ENCODE measurements at places on chromosomes 5 and 9.

DNA sequence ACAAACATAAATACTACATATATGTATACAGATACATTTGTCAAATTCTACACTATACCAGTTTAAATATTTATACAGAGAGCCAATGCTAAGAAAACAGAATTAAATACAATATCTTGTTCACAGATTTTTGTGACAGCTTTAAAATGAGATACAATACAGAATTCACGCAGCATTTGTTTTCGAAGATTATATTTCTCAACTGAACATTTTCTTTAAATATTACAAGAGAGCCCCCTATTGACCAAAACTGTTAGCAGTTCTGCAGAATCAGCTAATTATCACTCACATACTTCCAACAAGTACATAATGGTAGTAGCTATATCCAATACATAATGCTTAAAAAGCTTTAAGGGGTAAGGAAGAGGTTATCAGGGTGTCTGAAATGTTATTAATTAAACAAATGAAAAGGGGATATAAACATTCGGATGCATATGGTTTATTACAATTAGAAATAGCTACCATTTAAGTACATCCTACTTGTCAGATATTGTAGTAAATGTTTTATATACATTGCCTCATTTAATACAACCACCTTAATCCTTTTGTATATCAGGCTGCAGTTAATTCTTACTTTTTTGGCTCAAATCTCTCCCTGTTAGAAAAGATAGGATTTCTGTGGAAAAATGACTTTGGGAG lies 31.7 kb downstream of the ZDHHC21 start:
- no peak overlapping the region for H3K27ac ChIP-seq
- no peaks in the 10 kb centered on the region for H3K4me1 ChIP-seq
- no peak overlapping the region for H3K4me3 ChIP-seq
- H3K36me3 ChIP-seq, result peaks cover 39% of the 10 kb centered on the region
- DNase-seq, result no peak

DNA sequence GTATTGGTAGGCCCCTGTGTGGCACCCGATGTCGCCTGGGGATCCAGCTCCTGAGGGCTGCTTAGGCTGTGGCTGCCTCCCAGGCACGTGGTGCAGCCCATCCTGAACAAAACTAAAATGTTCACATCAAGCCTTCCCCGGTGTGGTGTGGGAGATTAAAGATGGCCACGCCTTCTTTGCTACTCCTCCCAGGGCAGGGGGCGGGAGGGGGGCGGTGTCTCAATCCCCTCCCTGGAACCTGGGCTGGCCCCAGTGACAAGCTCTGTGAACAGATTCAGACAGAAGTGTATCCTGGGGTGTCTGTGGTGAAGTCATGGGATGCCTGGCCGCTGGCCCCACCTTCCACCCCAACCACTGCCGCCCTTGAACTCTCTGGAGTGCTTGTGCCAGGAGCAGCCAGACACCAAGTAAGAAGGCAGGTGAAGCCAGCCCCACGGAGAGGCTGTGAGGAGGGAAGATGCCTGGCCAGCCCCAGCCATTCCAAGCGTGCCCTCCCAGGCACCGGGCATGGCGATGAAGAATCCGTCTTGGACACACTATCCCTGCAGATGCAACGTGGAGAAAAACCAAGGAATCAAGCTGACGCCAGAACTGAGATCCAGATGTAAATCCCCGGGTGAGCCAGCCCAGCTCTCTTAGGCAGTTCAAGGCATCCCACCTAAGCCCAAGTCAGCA lies 75.8 kb downstream of the AK8 start:
- no peak for DNase-seq
- no peaks in the 10 kb centered on the region for H3K36me3 ChIP-seq
- H3K4me1 ChIP-seq, result peaks cover 1% of the 10 kb centered on the region
- H3K4me3 ChIP-seq, result no peak overlapping the region
- no peak overlapping the region for H3K27ac ChIP-seq
- peaks cover 52% of the 10 kb centered on the region for H3K27me3 ChIP-seq

DNA sequence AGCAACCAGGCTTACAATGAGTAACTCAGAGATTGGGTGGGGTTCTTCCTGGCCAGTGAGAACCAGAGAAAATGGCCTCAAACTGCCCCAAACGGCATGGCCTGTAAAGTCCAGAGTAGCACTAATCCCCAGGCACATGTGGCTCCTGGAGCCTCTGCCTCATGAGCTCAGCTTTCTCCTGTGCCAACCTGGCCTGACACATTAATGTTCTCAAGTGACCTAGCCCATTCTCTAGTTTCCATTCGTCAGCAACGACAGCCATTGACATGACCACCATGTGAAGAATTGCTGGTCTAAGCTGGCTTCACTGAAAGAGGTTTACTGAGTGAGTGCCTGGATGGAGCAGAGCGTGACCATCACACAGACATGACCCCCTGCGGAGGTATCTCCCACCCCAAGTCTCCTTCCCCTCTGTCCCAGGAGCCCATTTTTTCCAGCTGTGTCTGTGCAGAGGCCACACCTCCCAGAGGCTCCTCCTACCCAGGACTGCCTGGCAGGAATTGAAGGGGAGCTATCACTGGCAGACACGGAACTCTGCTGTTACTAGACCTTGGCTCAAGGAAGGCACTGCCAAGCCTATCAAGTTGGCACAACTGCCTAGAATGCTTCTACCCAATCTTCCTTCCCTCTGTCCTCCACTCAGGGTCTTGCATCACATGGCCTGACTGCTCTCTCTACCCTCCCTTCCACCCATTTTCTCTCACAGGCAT lies 59.0 kb upstream of the BOD1 start:
- H3K4me1 ChIP-seq, result no peaks in the 10 kb centered on the region
- no peak for DNase-seq
- peaks cover 9% of the 10 kb centered on the region for H3K27me3 ChIP-seq
- no peak overlapping the region for H3K4me3 ChIP-seq

DNA sequence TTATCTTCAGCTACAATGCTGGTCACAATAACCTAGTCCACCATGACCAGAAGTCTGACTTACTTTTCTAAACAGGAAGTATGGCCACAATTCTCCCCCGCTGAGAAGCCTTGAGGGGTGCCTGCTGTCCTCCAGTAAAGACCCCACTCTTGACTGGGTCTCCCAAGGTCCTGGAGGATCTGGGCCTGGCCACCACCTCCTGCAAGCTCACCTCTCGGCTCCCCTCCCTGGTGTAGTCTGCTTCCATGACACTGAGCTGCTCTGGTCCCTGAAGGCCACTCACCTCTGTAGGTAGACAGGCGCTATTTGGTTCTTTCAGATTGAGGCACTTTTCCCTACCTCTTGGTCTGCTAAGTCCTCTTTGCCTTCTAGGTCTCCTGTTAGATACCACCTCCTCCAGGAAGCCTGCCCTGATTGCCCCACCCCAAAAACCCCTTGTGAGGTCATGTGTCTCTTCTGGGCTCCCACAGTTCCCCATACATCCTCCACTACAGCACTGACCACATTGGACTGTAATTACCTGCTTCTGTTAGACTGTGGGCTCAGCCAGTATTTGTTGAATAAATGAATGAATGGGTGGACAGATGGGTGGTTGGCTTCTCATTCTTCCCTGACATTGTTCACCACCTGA lies 62.6 kb upstream of the IER5L start:
- no peak overlapping the region for H3K4me3 ChIP-seq
- no peaks in the 10 kb centered on the region for H3K36me3 ChIP-seq
- peaks cover 39% of the 10 kb centered on the region for H3K4me1 ChIP-seq

GRCh38 chr9:5628183-5628529 lies 751 bp upstream of the RIC1 start:
- no peak for DNase-seq
- peaks cover 35% of the 10 kb centered on the region for H3K36me3 ChIP-seq
- H3K4me3 ChIP-seq, result peak overlapping the region; percentile 88
- peaks cover 62% of the 10 kb centered on the region for H3K4me1 ChIP-seq
- no peaks in the 10 kb centered on the region for H3K27me3 ChIP-seq

DNA sequence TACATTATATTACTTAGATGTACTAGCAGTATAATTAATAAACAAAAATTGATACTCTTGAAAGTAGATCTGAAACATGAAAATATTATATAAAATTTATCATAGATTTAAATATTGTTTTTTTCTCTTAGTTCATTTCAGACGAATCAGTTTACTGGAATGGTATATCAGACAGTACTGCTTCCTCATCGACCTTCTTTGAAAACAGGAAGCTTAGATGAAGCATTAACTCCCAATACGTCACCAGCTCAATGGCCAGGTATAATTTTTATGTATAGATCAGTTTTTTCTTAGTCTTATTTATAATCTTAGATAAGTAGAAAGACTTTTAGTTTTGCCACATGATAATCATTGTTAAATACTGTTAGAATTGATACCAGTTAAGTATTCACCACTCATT lies 106.3 kb downstream of the DMXL1 start:
- peaks cover 9% of the 10 kb centered on the region for H3K4me1 ChIP-seq
- no peak overlapping the region for H3K4me3 ChIP-seq
- peaks cover 28% of the 10 kb centered on the region for H3K36me3 ChIP-seq

DNA sequence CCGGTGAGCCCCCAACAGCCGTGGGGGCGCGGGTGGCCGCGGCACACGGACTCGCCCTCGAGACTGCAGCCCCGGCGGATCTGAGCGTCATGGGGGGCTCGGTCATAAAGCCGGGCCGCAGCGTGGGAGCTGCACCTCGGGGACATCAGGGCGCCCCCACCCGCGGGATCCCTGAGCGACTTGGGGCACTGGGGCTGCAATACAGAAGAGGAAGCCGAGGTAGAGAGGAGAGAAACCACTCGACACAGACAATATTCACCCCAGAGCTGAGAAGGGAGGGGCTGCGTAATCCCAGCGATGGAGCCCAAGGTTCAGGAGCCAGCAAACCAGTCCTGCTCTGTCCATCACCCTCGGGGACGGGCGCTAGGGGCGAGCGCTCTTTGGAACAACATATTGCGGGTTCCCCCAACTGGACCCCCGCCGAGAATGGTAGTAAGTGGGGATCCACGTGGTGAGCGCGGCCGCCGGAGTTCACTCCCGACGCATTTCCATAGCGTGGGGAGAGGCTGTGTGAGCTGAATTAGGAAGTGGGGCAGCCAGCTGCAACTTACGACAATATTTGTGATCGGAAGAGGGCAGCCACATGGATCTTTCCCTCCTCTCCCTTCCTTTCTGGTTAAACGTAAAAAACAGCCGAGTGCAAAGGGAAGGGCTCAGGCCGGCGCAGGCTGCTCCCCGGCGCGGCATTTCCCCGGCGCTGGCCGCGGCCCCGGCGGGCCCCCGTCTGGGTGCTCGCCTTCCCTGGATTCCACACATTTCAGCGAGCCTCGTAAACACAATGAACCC lies 9.9 kb downstream of the PTCH1 start:
- peaks cover 3% of the 10 kb centered on the region for H3K27me3 ChIP-seq
- peaks cover 5% of the 10 kb centered on the region for H3K36me3 ChIP-seq
- peaks cover 58% of the 10 kb centered on the region for H3K4me1 ChIP-seq
- H3K4me3 ChIP-seq, result peak overlapping the region; percentile 83
- peak overlapping the region; percentile 72 for H3K27ac ChIP-seq
- DNase-seq, result peak; percentile 69

DNA sequence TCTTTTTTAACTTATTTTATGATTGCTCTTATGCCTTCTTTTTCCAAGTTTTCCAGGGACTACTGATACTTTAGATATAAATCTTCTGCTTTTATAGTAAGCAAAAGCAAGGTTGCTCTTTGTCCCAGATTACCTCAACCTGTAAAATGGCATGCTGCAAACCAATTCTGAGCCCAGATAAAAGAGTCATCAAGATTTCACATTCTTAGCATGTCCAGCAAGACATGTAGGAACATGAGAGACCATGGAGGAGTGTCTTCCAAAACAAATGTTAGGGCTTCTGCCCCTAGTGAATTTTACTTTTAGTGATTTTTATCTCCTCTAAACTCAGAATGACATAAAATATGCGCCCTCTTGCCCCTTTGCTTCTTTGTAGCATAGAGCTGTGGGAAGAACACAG lies 7.0 kb upstream of the CDC20B start:
- DNase-seq, result no peak
- H3K4me1 ChIP-seq, result peaks cover 17% of the 10 kb centered on the region
- no peaks in the 10 kb centered on the region for H3K36me3 ChIP-seq
- no peak overlapping the region for H3K4me3 ChIP-seq
- peaks cover 75% of the 10 kb centered on the region for H3K27me3 ChIP-seq

DNA sequence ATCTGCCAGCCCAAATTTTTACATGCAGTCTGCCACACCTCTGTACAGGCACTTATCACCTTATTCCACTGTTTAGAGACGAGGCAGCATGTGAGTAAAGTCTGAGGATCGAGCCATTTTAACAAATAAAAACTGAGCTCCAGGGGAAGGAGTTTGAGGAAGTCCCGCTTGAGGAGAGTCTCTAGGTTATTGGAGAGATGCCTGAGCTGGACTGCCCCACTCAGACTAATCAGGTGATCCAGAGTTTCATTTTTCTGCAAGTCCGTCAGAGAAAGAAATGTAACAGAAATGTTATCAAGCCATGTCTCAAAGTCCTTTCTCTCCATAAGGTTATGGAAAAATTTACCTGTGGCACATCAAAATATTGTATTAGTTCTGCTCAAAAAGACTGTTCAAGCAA lies 5.3 kb downstream of the FBXW2 start:
- peaks cover 88% of the 10 kb centered on the region for H3K36me3 ChIP-seq
- H3K4me3 ChIP-seq, result no peak overlapping the region
- H3K27ac ChIP-seq, result peak overlapping the region; percentile 61
- peaks cover 75% of the 10 kb centered on the region for H3K4me1 ChIP-seq

DNA sequence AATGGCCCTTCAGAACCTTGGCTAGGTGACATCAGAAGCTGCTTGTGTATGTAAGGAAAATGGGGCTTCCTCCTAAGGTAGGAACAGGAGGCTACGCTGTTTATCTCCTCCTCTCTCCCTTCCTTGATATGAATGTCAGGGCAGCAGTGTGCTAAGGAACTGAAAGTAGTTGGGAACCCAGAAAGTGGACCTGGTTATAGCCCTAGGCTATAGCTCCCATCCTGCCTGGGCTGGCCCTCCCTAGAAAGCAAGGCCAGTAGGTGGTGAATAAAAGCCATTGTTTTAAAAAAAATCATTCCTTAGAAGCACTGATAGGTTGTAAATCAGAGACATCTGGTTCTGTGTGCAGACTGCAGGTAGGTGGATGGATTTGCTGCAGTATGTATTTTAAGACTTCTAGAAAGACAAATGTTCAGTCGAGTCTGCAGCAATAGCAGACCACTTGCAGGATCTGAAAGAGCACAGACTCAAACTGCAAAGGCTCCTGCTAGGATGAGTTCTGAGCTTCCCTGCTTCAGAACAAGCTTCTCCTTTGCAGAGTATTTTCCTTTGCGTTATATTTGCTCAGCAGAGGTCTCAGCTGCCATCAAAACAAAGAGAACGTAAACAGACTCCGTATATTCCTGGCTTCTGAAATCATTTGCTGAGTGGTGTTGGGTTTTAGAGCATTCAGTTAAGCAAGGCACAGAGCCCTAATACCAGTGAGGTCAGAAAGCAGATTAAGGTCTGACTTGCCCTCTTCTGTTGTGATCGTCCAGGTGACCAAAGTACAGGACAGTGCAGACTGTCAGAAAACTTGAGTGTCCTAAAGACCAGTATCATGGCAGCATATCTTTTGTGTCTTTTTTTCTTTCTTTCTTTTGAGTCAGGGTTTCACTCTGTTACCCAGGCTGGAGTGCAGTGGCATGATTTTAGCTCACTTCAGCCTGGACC lies 20.1 kb upstream of the CFAP157 start:
- H3K36me3 ChIP-seq, result peaks cover 9% of the 10 kb centered on the region
- DNase-seq, result no peak
- H3K27ac ChIP-seq, result no peak overlapping the region
- H3K27me3 ChIP-seq, result no peaks in the 10 kb centered on the region
- no peak overlapping the region for H3K4me3 ChIP-seq

- peaks cover 75% of the 10 kb centered on the region for H3K36me3 ChIP-seq
- no peak overlapping the region for H3K27ac ChIP-seq
- no peak overlapping the region for H3K4me3 ChIP-seq
- H3K4me1 ChIP-seq, result peaks cover 13% of the 10 kb centered on the region
- no peak for DNase-seq
Measured at GRCh38 chr5:177162379-177162778, 28.8 kb downstream of the NSD1 start.

Data from activated T-cell treated with anti-CD3 and anti-CD28 coated beads, Interleukin-2, amount 50 U/mL, for 24 hours (primary cell).